Activated CD4-positive, alpha-beta memory T cell treated with anti-CD3 and anti-CD28 coated beads for 36 hours (primary cell): ENCODE measurements at places on chromosomes 1 and 21.

DNA sequence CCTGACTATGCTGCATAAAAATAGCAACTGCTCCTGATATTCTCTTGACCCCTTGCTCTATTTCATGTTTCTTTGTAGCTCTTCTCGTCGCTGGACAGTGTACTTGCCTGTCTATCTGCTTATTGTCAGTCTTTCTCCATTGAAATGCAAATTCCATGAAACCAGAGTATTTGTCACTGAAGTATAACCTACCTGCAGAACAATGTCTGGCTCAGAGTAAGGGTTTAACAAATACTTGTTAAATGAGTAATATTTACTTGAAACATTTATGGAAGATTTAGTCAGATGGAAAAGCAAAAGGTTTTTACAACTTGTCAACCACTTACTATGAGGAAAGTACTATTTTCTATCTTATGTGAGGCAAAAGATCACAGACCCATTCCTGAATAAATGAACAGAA is 19.9 kb upstream of the ERICH3 start:
- DNase-seq, result no peak

- no peak for DNase-seq
Observed at GRCh38 chr1:237975903-237976302, 85.2 kb upstream of the ZP4 start.

- peak; percentile 32 for DNase-seq
Observed at GRCh38 chr1:1033731-1034438, 14.0 kb downstream of the AGRN start.

DNA sequence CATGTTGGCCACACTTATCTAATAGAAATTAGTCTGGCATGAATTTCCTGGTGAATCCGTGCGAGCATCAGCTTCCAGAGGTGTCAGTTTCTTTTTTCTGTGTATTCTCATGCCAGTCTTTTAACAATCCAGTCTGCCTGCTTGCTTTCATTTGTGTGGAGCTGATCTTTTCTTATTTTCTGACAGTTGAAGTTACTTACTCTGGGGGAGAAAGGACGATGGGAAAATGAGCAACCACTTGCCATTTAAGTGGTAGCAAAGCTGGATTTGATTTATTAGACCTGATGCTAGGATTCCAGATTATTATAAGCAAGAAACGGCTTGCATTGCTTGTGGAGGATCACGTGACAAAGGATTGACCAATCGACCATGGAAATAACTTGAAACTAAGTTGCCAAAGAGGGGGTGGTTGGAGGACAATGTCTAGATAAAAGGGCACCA is 24.3 kb upstream of the APP start:
- no peak for DNase-seq

DNA sequence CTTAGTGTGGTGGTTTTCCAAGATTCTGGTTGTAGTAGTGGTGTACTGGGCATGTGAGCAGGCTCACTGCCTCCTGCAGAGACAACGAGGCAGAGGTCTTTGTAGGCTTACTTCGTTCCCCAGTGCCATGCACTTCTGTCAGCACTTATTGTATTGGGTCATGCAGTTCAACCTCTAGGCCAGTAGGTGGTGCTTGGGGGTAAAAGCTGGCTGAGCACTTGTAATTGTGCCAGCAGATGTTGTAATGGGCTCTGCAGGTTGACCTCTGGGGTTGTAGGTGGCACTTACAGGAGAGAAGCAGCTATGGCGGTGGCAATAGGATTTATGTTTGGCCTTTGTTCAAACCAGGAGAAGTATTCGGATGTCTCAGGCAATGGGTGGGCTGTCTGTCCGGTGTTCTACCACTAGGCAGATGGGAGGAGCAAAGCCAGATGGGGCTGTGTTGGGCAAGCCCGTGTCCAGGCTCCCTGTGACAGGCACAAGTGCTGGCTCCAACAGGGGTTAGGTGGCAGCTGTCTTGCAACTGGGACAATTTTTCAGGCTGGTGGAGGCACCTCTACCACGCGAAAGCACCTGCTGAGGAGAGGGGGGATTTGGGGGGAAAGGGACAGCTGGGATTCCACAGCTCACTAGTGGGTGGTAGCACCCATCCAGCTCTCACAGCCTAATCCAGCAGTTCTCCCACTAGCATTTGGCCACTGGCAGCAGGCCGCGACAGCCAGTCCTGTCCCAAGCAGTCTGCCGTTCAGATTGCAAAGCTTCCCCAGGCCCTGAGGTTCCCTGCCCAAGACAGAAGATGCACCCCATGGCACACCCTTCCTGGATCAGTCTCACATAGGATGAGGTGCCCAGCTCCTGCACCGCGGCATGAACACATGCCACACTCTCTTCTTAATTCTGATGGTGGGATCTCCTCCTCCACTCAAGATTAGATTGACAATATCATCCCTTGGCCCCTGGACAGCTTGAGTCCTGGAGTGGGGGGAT is 274.5 kb downstream of the CTH start:
- peak; percentile 45 for DNase-seq

- no peak for DNase-seq
Observed at GRCh38 chr1:21781815-21782348, 1.1 kb downstream of the USP48 start.

DNA sequence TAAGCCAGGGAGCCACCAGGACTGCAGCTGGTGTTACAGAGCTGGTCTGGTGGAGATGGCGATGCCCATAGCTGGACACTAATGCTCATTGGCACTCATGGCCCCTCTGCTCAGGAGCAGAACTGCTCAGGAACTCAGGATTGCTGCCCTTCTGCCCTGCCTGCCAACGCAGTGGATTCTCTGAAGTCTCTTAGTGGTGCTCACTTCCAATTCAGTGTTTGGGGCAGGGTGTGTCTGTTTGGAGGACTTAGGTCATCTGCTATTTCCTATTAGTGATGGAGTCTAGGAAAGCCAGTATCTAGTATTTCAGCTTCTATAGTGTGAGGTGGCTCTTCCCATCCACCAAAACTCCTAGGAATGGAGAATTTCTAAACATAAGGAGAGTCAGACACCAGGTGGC is 29.1 kb downstream of the S100A10 start:
- DNase-seq, result no peak

GRCh38 chr21:31064803-31065202 is 26.5 kb upstream of the KRTAP19-8 start:
- no peak for DNase-seq

DNA sequence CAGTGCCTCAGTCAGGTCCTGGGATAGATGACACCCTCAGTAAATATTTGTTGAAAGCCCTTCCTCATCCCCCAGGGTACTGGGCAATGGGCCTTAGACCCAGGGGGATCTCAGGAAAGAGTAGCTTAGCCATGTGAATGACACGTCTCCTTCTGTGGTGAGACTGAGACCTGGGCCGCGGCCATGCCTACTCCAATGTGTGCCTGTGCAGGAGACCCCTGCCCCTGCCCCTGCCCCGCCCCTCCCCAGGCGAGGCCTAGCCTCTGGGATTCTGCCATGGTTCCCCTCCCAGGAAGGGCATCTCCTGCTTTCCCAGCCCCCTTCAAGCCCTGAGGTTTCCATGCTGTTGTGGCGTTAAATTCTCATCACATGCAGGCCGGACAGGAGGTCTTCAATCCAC is 7.1 kb downstream of the MYOM3 start:
- DNase-seq, result no peak

- no peak for DNase-seq
Observed at GRCh38 chr21:42198929-42199867, 19.7 kb upstream of the ABCG1 start.

DNA sequence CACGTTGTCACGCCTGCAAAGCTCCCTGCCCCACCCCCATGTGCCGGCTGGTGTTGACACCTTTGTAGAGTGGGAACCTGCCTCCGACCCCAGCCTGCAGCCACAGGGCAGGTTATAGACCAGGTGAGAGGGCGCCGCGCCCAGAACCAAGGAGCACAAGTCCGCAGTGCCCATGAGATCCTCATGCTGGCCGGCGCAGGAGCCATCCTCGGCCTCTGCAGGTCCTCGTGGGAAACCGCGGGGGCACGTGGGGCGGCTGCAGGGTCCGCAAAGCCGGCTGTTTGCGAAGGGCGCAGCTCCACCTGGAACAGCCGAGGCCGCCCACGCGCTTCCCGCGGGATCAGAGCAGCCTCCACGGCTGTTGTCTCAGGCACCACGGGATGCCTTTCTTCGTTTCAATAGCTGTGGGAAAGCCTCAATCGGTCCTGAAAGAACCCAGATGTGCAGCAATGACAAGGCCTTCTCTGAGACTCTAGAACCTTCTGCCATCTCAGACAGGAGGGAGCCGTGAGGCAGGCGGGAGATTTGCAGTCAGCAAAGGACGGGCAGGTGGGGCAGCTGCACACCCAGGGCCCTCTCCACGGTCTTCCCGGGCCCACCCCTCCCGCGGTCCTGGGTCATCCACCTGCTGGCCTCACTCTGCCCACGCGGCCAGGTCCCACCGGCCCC is 29.9 kb downstream of the POFUT2 start:
- DNase-seq, result no peak

- no peak for DNase-seq
Observed at GRCh38 chr1:219330001-219330400, 156.3 kb downstream of the LYPLAL1 start.

DNA sequence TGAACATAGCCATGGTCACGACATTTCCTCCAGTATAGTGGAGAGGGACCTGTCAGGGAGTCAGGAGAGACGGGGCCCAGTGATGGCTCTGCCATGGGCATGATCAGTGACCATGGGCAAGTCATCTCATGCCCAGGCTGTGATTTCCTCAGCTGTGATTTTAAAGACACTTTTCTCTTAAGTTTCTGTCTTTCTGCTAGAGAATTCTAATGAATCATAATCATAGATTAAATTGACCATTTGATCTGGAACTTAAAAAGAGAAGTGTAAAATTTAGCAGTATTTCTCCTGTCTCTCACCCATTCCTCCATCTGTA is 112.7 kb downstream of the USP25 start:
- DNase-seq, result no peak

DNA sequence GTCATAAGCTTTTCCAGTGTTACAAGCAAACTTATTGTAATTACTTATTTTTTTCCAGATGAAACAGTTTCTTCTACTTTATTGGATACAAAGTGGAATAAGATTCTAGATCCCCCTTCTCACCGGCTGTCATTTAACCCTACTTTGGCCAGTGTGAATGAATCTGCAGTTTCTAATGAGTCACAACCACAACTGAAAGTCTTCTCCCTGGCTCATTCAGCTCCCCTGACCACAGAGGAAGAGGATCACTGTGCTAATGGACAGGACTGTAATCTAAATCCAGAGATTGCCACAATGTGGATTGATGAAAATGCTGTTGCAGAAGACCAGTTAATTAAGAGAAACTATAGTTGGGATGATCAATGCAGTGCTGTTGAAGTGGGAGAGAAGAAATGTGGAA is 95.5 kb downstream of the ZFYVE9 start:
- DNase-seq, result no peak

DNA sequence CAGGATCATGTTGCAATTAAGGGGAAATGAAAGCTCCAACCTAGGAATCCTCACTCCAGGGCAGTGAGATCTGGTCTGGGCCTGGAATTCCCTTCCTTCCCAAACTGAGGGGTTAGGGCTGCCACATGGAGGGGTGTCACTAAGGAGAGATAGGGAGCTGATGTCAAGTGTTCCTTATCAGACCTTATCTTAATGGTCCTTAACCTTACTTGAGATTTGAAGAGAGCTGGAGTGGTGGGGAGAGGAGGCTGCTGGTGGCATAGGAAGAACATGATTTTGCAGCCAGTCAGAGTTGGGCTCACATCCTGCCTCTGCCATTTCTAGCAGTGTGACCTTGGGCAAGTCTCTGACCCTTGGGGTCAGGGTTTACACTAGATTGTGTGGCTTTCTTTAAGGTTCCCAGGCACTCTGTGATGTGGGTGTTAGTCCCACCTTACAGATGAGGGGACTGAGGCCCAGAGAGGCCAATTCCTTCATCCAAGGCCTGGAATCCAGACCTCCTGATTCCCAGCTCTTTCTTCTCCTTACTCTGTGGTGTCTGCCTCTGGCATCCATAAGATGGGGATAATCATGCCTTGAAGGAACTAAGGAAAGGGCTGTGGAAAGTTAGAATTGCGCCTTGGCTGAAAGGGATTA is 56.3 kb upstream of the SYNC start:
- no peak for DNase-seq

GRCh38 chr1:14956579-14957195 is 196.9 kb upstream of the TMEM51 start:
- no peak for DNase-seq

- DNase-seq, result no peak
Observed at GRCh38 chr1:30286241-30286987, 437.0 kb downstream of the MATN1 start.
